Activated T-helper 17 cell treated with anti-CD3 and anti-CD28 coated beads, Interleukin-2, amount 50 U/mL, for 72 hours (primary cell): ENCODE measurements at places on chromosomes 2 and 18. TPM values are rescaled to one million over a fixed set of nuclear protein-coding genes. Genes with fewer than 3 reads are reported as not detected.

DNA sequence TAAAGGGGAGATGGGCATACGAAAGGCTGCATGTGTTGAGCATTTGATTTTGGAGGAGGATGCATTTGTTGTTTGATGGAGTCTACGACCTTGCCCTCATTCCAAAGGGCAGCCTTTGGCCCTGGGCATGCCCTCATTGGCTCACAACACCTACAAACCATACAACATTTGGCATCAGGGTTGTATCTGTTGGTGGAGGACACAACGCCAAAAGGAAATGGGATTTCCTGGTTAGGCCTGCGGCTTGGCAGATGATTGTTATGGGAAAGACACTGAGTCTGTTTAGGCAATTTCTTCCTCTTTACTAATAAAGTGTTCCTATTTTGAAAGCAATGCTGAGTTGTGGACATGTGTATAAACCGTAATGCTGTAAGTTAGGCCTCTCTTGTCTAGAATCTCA is 246.9 kb downstream of the LDLRAD4 start:
- ATAC-seq, result peak; percentile 7

DNA sequence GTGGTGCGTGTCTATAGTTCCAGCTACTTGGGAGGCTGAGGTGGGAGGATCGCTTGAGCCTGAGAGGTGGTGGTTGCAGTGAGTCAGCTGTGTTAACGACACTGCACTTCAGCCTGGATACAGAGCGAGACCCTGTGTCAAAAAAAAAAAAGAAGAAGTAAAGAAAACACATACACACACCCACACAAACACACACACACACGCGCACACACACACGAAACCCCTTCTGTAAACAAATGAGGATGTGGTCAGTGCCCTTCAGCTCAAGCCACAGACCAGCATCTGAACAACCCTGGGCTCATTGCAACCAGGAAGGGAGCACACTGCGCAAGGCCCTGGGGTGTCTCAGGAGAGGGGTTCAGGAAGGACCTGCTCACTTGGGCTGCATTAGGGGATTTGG is 47.9 kb upstream of the KCNF1 start:
- ATAC-seq, result peak; percentile 18

DNA sequence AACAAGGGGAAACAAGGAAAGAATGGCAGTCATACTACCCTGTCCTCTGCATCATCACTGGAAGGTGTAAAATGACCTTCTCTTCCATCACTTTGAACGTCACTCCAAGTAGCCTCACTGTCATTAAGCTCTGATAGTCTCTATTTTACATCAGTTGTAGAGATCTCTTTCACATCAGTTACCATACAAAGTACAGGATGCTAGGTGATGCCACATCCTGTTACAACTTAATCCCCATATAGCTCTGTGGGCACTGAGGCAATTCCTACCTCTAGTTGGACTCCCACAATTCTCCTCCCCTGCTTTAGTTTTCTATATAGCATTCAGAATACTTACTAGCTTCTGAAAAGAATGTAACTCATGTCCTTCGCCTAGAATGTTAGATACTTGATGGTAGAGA is 55.1 kb upstream of the TTC27 start:
- peak; percentile 73 for ATAC-seq

DNA sequence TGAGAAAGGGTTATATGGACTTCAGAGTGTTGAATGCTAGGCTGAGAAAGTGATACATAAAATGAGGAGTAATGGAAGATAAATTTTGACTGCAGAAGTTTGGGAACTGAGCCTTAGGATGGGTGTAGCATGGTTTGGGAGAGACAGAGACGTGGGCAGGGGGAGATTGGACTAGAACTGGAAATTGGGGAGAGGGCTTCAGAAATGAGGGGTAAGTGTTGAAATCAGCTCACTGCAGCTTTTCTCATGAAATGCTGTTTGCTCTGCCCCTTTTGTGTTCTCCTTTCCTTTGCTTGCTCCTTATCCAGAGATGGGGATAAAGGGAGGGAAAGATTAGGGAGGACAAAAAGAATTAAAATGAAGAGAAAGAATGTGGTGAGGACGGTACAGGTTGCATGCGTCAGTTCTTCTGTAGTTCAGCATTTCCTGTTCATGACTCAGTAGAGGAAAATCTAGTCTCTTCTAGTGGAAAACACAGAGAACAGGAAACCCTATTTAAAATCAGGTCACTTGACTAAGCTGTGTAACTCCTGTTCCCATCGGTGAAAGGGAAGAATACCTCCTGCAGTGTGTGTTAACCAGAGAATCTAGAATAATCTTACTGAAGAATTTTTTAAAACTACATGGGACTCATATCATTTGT is 105.6 kb downstream of the CRIM1 start:
- peak; percentile 99 for ATAC-seq

DNA sequence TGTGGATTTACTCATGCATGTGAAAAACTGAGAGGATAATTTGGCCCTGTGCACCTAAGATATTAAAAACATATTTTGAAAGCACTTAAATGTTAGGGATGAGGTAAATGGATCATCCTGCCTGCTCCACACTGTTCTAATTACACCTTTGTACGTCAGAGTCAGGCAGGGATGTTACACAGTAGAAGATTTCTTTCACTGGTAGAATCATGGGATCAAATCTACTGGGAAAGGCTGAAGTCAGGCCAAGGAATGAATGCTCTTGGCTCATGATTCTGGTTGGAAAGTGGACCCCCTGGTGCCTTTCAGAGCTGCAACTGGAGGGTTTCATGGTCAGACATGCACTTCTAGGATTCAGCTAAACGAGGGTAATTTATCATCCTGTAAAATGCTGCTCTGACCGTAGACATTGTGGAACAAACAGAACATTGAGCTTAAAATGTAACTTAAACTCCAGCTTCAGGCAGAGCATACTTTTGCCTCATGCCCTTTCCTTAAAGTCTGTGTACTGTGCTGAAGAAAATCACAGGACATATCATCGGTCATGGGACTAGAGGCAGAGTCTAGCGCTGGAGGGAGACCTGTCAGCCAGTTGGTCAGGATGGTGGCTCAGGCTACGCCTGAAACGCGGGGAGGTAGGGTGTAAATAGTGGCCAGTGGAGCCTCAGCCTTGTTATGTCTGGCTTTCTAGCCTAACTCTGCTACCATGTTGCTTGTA is 4.9 kb downstream of the KCNE4 start:
- no peak for ATAC-seq

GRCh38 chr18:76405280-76405679 is 89.8 kb downstream of the ZNF516 start:
- no peak for ATAC-seq

DNA sequence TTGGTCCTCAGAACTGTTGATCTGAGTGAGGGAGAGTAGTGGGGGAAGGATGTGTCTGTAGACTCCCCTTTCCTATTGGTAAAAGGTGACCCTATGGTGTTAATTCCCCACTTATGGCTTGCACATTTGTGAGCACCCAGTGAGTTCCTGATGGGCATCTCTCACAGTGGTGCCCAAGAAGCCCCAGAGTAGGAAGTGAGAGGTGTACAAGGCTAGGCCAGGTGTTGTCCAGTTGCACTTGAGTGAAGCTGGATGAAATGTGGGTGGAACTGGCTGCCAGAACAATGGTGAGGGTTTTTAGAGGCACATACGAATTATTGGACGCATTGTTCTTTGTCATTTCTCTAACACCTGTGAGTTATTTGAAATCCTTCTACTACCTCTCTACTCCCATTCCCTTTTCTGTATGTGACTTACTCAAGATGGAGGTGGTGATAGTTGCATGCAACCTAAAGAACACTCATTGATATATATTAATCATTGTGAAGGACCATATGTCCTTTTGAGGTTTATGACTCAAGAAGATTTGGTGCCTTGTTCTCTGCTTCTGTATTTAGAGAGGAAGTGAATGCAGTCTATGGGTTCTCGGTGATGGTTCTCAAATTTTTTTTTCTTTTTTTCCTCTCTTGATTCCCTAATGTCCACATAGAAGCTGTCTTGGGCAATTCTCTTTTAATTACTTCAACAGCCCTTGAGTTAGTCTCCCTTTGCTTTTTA is 162.7 kb downstream of the FSHR start:
- ATAC-seq, result no peak

GRCh38 chr2:165113414-165113813 is 90.4 kb downstream of the SCN3A start:
- ATAC-seq, result no peak

DNA sequence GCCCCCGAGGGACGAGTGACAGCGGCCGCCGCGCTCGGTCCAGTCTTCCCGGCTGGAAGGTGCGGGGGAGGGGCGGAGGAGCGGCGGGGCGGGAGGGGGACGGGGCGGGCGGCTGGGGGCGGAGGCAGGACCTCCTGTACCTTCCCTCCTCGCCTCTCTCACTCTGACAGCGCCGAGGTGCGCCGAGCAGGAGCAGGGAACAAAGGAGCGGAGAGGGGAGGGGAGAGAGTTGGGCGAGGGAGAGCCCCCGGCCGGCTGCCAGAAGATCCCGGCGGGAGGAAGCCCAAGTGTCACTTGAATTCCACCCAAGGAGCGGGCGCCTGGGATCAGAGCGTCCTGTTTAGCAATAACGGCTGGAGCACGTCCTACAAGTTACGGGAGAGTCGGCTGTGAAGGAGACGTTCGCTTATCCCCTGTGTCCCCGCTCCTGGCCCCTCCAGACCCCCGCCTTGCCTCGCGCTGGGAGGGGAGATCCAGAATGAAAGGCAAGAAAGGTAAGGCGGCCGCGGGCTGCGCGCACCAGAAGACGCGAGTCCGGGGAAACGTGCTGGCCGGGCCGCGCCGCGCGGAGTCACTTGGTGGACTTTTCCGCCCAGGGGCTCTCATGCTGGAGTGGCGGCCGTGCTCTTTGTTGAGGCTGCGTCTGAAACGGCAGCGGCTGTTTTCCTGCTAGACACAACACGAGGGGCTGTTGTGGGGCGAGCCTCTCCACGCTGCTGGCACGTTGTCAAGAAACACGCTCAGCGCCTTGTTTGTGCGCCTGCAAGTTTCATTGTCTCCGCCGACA is at the start of gene TGIF1:
Gene TGIF1, plus strand, starts transcription at position 161 of the 787 bp plus-strand sequence. Its CDS starts 318 bp downstream, at position 479.
- no peak for ATAC-seq

DNA sequence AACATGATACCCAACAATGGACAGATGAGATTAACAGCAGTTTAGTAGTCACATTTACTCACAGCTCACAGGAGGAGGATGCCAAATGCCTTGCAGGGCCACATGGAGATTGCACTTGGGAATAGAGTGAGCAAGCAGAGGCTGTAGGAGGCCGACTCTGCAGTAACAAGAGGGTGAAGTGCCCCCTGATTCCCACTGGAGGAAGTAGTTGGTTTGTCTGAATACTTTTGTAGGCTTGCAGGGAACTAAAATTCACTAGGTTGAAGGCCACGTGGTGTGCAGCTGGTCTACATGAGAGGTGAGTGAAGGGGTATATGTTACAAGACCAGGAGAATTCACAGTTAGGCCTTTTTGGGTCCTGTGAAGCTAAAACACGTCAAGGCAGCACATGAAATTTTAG is 419.3 kb upstream of the TNP1 start:
- no peak for ATAC-seq

GRCh38 chr2:149441255-149441654 is 110.9 kb downstream of the LYPD6 start:
- ATAC-seq, result no peak

RAB17 gene
- total RNA-seq, result 0.43 TPM

ASAP2 gene
- 0.19 TPM for total RNA-seq

SERPINB13 gene
- not detected for total RNA-seq

THSD7B gene
- total RNA-seq, result 0.05 TPM

MALL gene
- 0.13 TPM for total RNA-seq

CRYBA2 gene
- total RNA-seq, result not detected

FZD7 gene
- 0.06 TPM for total RNA-seq

CDH7 gene
- not detected for total RNA-seq

DQX1 gene
- 0.74 TPM for total RNA-seq

ACKR3 gene
- total RNA-seq, result 1.7 TPM
